ENCODE measurements at places on chromosomes 5 and 9.

GRCh38 chr5:36651761-36652685 lies 45.6 kb downstream of the SLC1A3 start:
- DNase-seq: no peak

- DNase-seq: no peak
These were observed 210.1 kb upstream of the ZNF608 start for GRCh38 chr5:124956471-124957029.

DNA sequence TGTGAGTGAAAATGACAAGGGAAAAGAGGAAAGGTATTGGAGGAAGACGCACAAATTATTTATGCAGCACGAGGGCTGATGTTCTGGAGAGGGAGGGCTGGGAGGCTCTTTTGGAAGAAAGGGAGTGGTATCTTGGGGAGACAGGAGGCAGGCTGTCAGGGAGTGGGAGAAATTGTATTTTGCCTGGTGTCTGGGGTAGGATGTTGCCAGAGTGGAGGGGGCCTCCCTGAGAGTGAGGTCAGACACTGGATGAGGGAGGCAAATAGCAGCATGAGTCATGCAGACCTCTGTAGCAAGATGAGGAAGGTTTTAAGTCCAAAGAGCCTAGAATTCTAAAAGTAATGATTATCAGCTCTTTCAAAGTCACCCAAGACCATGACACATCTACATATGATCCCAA lies 158.0 kb downstream of the DMRT2 start:
- DNase-seq: no peak

DNA sequence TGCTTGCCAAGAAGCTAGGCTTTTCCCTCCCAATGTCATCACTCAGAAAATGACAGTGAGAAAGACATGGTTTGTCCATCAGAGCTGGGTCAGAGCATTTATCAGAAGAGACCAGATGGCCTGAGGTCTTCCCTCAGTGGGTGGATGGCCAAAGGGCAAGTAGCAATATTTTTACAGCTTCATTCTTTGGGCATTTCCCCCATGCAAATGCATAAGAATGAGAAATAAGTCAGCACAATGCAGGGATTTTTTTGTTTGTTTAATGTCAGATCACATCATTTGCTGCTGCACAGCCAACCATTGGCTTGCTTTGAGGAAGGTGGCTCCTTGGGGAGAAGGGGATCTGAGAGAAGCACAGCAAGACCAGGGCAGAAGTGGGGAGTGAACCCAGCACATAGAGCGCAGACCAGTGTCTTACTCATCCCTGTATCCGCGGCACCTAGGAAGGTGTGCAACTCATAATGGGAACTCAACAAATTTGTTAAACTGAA lies 209.6 kb downstream of the SEMA6A start:
- DNase-seq: no peak

Data from hematopoietic multipotent progenitor cell treated with erythropoietin and hydrocortisone succinate and interleukin-3 and kit ligand, for 4 days (in vitro differentiated cells).